ENCODE measurements at places on chromosomes 16 and 17. TPM values are rescaled to one million over a fixed set of nuclear protein-coding genes. Genes with fewer than 3 reads are reported as not detected.

Gene RASL10B
- 4.1 TPM for total RNA-seq

Gene PRRT2
- 12.0 TPM for total RNA-seq

DNA sequence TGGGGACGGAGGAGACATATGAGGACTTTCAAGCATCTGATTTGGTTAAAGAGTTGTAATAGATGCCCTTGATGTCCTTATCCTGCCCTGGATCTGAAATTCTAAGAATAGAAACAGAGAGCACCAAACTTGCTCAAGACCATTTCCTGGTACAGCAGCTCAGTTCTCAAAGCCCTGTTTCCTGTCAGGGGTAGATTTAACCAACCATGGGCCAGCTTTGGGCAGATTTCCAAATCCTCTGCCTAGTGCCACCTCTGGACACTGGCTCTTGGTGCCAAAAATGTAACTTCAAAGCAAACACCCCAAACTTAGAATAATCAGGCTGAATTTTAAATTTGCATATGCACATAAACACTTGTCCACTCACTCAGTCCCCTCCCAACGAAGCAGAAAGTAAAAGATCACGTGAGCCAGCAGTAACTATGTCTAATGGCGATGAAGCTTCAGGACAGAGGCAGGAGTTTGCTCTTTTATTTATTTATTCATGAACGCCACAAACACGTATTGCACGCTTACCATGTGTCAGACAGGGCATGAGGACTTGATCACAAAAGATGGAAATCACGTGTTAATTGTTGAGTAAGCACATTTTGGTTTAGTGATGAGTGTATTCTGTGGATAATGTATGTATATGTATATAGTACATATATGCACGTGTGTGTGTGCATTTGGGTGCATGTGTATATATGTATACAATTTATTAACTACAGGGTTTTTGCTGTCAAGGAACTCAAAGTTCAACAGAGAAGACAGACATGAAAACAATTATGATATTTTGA is 23.1 kb upstream of the SDK2 start:
- peaks cover 12% of the 10 kb centered on the region for H3K4me1 ChIP-seq
- no peaks in the 10 kb centered on the region for H3K27me3 ChIP-seq
- H3K27ac ChIP-seq = no peak overlapping the region
- no peak overlapping the region for H3K4me3 ChIP-seq
- no peaks in the 10 kb centered on the region for H3K36me3 ChIP-seq
- DNase-seq = no peak

- no peak for DNase-seq
- no peak overlapping the region for H3K4me3 ChIP-seq
- no peaks in the 10 kb centered on the region for H3K27me3 ChIP-seq
- H3K27ac ChIP-seq = no peak overlapping the region
- H3K4me1 ChIP-seq = no peaks in the 10 kb centered on the region
- H3K36me3 ChIP-seq = no peaks in the 10 kb centered on the region
Observed at GRCh38 chr17:28272166-28272565, 46.8 kb upstream of the TMEM97 start.

DNA sequence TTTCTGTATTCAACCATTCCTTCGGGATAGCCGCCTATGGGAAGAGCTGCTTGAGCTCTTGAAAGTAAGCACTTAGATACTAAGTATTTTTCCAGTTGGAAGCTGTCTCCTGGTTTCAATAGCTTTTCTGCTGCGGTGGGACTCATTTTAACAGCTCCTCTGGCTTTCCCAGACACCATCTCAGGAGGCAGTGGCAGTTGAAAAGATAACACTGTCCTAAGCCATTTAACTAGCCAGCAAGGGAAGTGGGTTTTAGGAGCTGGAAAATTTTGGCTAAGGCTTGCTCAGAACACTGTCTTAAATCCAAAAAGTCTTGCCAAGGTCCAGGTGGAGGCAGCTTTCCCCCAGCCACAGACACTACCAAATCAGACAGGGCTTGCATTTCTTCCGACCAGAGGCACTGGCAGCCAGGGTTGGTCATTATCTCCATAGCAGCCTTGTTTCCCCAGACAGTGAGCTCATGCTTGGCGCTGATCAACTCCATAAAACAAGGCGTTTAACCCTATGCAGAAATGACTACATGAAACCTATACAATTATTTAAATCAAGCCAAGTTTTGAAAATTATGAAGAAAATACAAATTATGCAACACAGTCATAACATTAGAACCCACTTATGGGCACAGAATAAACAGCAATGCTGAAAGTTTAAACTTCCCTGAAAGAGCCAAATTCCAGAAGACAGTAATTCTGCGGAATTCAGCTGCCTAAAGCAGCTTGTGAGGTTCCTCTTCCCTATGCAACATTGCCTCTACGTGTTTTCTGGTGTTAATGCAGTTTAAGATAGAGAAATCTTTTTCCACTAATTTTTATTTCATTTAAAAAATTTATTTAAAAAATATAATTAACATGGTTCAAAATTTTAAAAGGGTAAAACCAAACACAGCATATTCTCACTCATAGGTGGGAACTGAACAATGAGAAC is 25.0 kb downstream of the GABARAPL2 start:
- no peaks in the 10 kb centered on the region for H3K4me1 ChIP-seq
- peak overlapping the region; percentile 66 for H3K27ac ChIP-seq
- no peak for DNase-seq
- no peaks in the 10 kb centered on the region for H3K27me3 ChIP-seq
- no peak overlapping the region for H3K4me3 ChIP-seq

GRCh38 chr17:80442323-80442659 is 27.3 kb downstream of the ENDOV start:
- DNase-seq = peak; percentile 50

DNA sequence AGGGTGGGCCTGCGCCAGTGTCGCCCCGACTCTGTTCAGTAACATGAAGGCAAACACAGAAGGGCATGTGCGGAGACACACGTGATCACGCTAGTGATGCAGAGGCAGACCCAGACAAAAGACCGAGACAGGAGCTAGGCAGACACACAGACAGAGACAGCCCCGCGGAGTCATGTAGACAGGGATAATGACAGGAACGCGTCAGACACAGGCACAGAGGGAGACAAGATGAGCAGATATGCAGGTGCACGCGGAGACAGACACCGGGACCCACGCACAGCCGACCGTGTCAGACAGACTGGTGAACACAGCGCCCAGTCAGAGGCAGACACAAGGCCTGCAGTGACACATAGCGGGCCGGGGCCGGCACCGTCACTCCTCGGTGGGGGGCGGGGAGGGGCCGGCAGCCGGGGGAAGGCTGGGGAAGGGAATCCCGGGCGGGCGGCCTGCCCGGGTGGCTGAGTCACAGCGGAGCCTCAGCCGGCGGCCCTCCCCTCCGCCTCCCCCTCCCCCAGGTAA is 7.4 kb downstream of the KDM6B start:
- H3K27ac ChIP-seq = peak overlapping the region; percentile 100
- peak overlapping the region; percentile 90 for H3K4me3 ChIP-seq
- DNase-seq = peak; percentile 96
- H3K27me3 ChIP-seq = no peaks in the 10 kb centered on the region

GRCh38 chr17:56317351-56318208 is 164.3 kb downstream of the ANKFN1 start:
- H3K27me3 ChIP-seq = no peaks in the 10 kb centered on the region
- H3K36me3 ChIP-seq = no peaks in the 10 kb centered on the region
- no peak overlapping the region for H3K27ac ChIP-seq
- H3K4me1 ChIP-seq = no peaks in the 10 kb centered on the region

GRCh38 chr17:46951706-46952105 is 27.3 kb downstream of the RPRML start:
- H3K27ac ChIP-seq = no peak overlapping the region
- no peak for DNase-seq
- H3K4me1 ChIP-seq = no peaks in the 10 kb centered on the region
- H3K36me3 ChIP-seq = no peaks in the 10 kb centered on the region
- H3K4me3 ChIP-seq = no peak overlapping the region

DNA sequence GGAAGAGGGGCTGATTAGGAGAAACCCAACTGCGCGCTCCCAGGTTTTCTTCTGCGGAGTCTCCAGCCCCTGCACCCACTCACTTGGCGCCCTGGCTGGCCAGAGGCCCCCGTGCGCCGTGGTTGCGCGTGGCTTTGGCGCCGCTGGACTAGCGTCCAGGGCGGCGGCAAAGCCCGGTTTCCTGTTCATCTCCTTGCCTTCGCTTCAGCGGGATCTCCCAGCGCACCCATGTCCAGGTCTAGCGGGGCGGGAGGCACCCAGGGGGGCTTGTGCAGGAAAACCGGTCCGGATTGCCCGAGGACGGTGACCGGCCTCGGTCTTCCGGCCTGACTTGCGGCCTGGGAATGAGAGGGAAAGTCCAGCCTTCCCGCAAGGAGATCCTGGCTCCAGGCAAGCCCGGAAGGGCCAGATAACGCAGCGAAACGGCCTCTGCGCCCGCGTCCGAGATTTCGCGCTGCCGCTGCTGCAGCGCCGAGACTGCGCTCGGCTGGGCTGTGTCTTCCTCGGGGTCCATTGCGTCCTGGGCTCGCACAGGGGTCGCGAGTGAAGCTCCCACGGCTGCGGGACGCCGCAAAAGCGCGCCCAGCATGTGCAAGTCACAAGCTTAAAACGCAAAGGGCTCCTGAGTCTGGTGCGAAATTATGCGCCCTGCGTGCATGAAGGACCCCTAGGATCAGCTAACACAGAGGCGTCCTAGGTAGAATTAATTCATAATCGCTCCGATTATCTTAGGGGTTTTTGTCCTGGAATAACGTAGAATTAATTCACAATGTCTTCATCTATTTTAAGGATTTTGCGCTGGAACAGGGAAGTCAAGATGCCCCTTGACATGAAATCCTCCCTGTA is 5.7 kb downstream of the FOXF1 start:
- peak overlapping the region; percentile 95 for H3K27ac ChIP-seq
- H3K27me3 ChIP-seq = peaks cover 19% of the 10 kb centered on the region
- H3K4me1 ChIP-seq = peaks cover 12% of the 10 kb centered on the region
- peak overlapping the region; percentile 57 for H3K4me3 ChIP-seq

DNA sequence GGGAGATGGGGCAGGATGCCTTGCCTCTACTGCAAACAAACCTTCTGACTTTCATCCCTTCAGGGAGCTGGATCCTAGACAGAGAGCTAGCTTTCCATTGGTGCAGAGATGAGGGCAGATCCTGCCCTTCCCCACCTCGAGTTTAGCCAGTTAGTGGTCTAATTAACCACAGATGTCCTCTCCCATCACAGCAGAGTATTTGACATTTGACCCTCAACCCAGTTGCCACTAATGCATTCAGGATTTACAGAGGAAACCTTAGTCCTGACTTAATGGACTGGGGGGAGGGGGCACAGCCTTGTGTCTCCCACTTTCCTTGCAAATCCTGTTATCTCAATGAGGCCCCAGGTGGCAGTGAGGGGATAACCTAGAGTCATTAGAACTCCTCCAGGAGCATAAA is 10.2 kb downstream of the PIP4K2B start:
- H3K4me3 ChIP-seq = no peak overlapping the region
- peaks cover 29% of the 10 kb centered on the region for H3K36me3 ChIP-seq
- H3K4me1 ChIP-seq = peaks cover 13% of the 10 kb centered on the region
- no peaks in the 10 kb centered on the region for H3K27me3 ChIP-seq

GRCh38 chr17:57732062-57732461 is 13.0 kb downstream of the CCDC182 start:
- no peak overlapping the region for H3K4me3 ChIP-seq
- no peaks in the 10 kb centered on the region for H3K27me3 ChIP-seq
- H3K36me3 ChIP-seq = no peaks in the 10 kb centered on the region
- DNase-seq = no peak
- no peaks in the 10 kb centered on the region for H3K4me1 ChIP-seq

GRCh38 chr16:65658787-65659220 is 536.9 kb upstream of the CDH11 start:
- H3K27me3 ChIP-seq = no peaks in the 10 kb centered on the region
- H3K4me1 ChIP-seq = no peaks in the 10 kb centered on the region
- H3K4me3 ChIP-seq = no peak overlapping the region
- H3K27ac ChIP-seq = no peak overlapping the region

GRCh38 chr17:79201536-79202227 is 127.1 kb downstream of the ENGASE start:
- no peaks in the 10 kb centered on the region for H3K27me3 ChIP-seq
- H3K36me3 ChIP-seq = no peaks in the 10 kb centered on the region
- no peak overlapping the region for H3K4me3 ChIP-seq

GRCh38 chr16:48850097-48850770 is 240.3 kb upstream of the N4BP1 start:
- H3K4me3 ChIP-seq = no peak overlapping the region
- no peak overlapping the region for H3K27ac ChIP-seq
- no peaks in the 10 kb centered on the region for H3K36me3 ChIP-seq
- DNase-seq = no peak
- no peaks in the 10 kb centered on the region for H3K4me1 ChIP-seq

- no peak overlapping the region for H3K27ac ChIP-seq
- H3K4me3 ChIP-seq = no peak overlapping the region
- DNase-seq = no peak
Observed at GRCh38 chr16:84398701-84399100, 30.4 kb downstream of the ATP2C2 start.

All from upper lobe of left lung (tissue), 6 donors.